Cerebellum (tissue), 4 donors: ENCODE measurements at places on chromosomes 2 and 18.

DNA sequence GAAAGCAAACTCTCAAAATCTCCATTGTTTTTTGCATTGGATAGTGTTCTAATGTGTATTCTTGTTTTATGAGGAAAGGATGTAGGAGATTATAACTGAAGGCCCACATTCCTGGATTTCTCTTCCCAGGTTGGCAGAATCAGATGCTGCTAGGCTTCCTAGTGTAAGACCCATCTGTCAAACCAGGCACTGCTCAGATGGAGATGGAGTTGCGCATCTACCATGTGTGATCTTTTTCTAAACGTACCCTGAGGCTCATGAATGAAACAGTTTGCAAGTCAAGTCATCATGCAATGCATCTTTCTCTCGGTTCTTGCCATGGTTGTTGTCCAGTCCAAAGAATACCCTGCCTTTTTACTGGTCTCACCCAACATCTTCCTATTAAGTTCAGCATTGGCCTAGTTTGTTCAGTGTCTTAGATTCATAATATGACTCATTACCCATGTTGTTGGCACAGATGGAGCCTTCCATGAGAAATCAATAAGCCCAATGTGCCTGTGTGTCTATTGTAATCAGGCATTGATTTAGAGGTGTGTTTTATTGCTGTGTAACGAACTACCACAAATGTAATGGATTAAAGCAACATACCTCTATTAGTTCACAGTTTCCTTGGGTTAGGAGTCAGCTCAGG lies 127.4 kb downstream of the NYAP2 start:
- DNase-seq = peak; percentile 62

GRCh38 chr18:64377446-64377845 lies 228.6 kb upstream of the LINC00305 start:
- no peak for DNase-seq

GRCh38 chr18:5974696-5975095 lies 79.4 kb upstream of the TMEM200C start:
- no peak for DNase-seq

- no peak for DNase-seq
Observed at GRCh38 chr2:210768329-210768910, 212.0 kb downstream of the CPS1 start.

GRCh38 chr2:209398463-209398862 lies 25.4 kb upstream of the MAP2 start:
- DNase-seq = no peak

DNA sequence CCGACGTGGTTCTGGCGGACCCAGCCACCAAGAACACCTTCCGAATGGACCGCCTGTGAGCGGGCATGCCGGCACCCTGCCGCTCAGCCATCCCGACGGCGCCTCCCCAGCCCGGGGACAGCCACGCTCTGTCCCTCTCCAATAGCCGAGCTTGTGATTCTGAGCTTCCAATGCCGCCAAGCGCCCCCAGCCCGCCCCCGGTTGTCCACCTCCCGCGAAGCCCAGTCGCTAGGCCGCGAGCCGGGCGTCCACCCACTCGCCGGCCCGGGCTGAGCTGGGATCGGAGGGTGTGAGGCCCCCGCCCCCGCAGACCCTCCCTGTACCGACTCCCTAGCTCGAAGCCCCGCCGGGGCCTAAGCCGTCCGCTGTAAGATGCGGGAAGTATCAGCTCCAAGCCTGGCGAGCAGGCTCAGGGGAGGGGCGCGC lies 1195.1 kb upstream of the CHAC2 start:
- no peak for DNase-seq

DNA sequence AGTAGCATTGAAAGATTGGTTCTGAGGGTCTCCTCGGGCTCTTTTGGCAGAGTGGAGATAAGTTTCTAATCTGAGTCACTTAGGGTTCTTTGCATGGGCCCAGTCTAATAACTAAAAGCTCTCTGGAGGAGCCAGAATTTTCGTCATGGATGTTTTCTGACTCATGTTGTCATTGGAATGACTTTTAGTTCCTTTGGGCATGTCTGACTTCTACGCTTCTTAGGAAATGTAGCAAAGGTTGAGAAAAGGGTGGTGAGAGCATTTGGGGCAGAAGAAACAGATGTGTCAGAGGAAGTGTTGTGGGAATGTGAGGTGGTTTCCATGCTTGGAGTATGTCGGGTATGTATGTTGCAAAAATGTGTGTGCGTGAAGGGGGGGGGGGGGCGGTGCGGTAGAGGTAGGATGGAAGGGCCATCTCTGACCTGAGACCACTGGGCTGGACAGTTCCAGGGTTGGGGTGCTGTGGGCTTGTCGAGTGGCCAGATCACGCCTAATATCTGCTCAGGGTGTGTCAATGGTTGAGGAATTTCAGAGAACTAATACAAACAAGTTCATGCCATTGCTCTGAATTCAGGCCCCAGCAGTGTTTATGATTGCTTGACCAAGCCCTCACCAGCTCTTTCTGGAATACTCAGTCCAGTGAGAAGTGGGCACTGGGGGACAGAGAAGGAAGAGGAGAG lies 26.9 kb downstream of the KLHL29 start:
- no peak for DNase-seq

GRCh38 chr18:27263369-27263768 lies 78.3 kb upstream of the CHST9 start:
- no peak for DNase-seq

DNA sequence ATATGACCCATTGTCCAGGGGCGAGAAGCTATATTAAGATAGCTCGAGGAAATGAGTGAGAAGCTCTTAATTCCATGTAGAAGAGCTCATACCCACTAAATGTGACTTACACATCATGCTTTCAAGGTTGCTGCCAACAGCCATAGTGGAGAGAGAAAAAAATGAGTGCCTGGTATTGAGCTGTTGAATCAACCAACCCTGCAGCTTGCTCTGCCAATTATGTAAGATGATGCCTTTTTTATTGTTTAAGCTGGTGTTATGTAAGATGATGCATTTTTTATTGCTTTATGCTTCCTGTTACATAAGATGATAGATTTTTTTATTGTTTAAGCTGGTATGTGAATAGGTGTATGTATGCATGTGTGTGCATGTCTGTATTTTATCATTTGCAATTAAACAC lies 228.2 kb downstream of the CCDC178 start:
- DNase-seq = no peak

DNA sequence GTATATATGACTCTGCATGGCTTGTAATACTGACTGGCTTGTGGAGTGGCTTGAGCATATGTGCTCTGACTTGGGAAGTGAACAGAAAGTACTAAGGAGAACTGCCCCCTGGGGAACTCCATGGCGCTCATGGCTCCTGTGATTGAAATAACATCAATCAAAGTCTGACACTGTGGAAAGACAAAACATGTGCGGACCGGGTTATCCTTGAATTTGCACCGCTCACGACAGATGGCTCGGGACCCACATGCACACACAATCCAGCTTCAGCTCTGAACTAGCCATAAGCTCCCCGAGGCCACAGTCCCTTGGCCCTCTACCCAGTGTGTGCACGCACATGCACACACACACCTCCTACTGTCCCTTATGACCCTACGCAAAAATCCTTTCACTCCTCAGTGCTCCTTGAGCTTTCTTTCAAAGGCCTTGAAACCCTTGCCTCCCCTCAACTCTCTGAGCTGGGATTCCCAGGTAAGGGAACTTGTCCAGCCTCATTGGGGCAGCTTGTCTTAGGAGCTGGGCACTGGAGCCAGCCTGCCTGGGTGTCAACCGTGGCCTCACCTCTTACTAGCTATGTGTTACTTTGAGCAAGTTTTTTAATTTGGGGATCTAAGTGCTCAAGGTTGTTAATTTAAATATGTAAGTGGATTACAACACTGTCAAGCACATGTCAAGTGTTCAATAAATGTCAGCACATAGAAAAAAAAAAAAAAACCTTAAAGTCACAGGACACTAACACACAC lies 43.6 kb downstream of the MRPS5 start:
- no peak for DNase-seq

DNA sequence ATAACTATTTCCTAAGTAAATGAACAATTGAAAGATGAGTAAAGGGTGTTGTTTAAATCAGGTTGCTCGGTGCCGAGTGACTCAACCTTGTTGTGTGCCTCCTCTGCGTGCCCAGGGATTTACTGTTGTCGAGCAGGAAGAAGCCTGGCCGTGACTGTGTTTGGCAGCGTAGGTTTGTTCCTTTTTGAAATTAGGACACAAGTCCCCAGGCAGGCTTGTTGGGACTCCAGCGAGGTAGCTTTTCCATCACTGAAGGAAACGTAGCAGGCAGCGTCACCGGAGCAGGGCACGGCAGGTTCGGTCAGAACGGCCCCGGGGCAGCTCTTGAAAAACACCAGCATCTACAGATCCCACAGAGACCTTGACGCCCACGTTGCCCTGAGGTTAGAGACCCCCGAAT lies 48.6 kb downstream of the TMEM18 start:
- DNase-seq = no peak

DNA sequence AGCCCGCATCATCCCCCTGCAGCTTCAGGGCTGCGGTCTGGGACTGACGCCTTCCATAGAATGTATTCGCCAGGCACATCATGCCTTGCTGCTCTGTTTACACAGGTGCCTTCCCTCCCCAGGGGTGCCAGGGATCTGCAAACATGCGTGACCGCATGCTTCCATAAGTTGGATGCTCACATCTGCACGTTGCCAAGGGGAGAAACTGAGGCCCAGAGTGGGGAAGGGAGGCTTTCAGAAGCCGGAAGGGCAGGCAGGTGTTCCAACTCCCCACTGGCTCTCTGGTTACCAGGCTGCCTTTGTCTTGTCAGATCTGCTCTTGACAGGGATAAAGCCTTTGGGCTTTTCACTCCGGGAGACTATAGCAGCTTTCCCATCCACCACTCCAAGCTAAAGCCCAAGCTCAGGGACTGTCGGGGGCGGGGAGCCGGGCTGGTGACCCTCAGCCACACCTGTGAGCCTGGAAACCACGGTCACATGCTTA lies 125.8 kb upstream of the TNP1 start:
- no peak for DNase-seq

- DNase-seq = no peak
Observed at GRCh38 chr2:96800061-96801004, 15.7 kb upstream of the CNNM3 start.

- DNase-seq = no peak
Observed at GRCh38 chr2:19124135-19124534, 234.3 kb downstream of the OSR1 start.

DNA sequence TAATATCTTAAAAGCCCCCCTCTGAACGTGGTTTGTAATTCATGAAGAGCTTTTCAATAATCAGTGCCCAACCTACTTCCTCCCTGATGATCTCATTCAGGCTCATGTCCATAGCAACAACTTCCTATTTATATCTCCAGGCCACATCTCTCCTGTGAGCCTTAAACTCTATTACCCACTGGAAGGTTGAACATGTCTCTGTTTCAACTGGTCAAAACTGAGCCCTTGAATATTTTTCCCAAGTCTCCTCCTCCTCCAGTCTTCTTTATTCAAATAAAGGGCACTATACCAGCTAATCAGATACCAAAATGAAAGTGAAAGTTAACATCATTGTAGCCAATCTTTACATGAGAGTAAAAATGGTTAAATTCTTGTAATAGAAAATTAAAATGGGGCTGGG lies 63.7 kb upstream of the ITGA4 start:
- DNase-seq = no peak

GRCh38 chr2:132392221-132392620 lies 24.4 kb upstream of the GPR39 start:
- DNase-seq = no peak

- no peak for DNase-seq
Observed at GRCh38 chr2:27298391-27299080, 9.7 kb downstream of the UCN start.

- no peak for DNase-seq
Observed at GRCh38 chr2:3784731-3785130, 81.4 kb downstream of the DCDC2C start.

DNA sequence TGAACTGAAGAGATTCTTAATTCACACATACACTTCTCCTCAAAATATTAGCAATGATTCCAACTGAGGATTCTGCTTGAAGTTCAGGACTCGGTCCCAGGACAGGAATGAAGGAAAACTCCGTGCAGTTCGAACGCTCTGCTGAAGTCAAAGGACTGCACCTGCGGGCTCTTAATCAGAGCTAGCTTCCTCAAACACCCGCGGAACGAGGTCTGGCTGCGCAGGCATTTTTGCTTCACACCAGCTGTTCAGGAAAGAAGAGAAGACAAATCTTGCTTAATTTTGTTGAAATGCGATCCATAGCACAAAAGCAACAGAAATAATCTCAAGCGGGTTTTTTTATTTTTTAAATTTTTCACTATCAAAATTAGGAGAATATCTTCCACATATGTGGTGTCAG lies 175.6 kb downstream of the LAMA1 start:
- DNase-seq = no peak

DNA sequence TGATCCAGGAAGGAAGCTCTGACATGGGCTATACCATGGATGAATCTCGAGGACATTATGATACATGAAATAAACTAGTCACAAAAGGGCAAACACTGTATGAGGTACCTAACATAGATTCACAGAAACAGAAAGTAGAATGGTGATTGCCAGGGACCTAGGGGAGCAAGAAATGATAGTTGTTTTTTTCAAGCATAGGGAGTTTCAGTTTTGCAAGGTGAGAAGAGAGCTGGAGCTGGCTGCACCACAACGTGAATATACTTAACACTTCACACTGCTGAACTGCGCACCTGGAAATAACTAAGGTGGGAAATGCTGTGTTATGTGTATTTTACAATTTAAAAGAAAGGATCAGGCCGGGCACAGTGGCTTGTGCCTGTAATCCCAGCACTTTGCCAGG lies 13.2 kb upstream of the AGAP1 start:
- DNase-seq = no peak

DNA sequence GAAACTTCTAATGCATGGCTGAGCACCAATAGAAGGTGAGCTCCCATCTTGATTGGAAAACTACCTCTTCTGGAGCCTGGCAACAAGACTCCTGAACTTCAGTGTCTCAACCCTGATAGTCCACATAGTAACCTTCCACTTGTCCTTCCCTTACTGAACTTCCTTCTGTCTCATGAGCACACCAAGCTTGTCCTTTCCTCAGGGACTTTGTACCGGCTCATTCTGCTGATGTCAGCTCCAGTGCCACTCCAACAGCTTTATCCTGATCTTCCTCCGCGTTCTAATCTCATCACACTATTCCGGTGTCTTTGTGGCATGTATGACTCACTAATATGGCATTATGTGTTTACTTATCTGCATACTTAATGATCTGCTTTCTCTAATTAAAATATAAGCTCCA lies 862.0 kb upstream of the ID2 start:
- no peak for DNase-seq

DNA sequence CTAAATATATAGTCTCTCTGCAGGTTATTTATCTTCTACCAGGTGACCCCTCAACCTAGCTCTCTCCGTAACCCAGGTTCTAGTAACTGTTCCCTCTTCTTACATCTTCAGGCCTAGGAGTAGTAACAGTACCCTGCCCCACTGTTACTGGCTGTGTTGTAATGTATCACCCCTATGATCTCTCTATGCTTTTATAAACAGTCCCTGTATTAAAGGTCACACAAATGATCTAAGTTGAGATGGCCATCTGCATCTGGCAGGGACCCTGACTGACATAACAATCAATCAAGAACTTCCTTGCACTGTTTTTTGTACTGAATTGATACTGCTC lies 219.7 kb upstream of the STK17B start:
- DNase-seq = no peak

DNA sequence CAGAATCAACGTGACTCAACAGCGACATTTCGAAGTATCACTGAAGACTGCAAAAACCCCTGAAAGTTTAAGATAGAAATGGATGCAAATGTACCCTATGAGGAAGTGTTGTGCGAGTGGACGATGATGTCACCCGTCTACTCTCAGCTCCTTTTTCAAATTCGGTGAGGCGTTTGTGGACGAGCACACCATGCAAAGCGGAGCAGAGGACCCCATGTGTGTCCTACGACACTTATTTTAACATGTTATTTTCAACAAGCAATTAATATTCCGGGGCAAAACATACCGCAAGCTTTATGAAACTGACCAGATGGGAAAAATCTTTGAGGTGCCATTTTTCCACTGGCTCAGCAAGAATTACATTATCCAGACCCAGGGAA lies 2.0 kb downstream of the PXDN start:
- DNase-seq = no peak
